ENCODE measurements at places on chromosomes 7 and 10.

DNA sequence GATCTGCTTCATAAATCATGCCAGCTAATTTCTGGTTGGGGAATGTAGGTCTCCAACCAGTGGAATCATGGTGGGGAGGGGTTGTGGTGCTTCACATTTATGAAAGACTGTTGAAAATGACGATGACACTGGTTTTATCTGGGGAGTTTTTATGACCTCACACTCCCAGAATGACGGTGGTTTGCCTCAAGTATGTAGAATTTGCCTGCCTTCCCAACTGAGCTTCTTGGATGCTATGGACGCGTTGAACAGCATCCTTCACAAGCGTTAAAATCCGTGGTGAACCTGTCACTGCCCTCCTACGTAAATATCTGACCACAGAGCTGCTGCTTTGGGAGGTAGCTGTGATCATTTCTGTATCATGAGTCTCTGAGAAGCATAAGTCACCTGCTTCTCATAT is 3.3 kb downstream of the INSYN2A start:
- DNase-seq: no peak

DNA sequence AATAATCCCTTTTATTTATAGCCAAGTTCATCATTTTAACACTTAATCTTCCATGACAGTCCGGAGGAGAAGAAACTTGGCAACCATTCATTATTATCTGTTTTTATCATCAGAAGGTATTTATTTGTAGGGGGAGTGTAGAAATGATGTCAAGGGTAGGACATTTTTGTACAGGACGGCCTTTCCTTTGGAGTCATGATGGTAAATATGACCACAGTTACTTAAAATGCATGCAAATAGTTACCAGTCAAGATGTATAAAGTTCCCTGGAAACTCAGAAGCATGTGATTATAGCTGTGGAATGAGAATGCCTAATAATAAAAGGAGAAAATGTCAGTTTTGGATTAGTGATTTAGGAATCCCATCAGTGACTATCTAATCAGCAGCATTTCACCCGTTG is 183.1 kb upstream of the PRPS1L1 start:
- no peak for DNase-seq

- DNase-seq: no peak
Measured at GRCh38 chr7:116570306-116570705, 45.5 kb downstream of the CAV1 start.

DNA sequence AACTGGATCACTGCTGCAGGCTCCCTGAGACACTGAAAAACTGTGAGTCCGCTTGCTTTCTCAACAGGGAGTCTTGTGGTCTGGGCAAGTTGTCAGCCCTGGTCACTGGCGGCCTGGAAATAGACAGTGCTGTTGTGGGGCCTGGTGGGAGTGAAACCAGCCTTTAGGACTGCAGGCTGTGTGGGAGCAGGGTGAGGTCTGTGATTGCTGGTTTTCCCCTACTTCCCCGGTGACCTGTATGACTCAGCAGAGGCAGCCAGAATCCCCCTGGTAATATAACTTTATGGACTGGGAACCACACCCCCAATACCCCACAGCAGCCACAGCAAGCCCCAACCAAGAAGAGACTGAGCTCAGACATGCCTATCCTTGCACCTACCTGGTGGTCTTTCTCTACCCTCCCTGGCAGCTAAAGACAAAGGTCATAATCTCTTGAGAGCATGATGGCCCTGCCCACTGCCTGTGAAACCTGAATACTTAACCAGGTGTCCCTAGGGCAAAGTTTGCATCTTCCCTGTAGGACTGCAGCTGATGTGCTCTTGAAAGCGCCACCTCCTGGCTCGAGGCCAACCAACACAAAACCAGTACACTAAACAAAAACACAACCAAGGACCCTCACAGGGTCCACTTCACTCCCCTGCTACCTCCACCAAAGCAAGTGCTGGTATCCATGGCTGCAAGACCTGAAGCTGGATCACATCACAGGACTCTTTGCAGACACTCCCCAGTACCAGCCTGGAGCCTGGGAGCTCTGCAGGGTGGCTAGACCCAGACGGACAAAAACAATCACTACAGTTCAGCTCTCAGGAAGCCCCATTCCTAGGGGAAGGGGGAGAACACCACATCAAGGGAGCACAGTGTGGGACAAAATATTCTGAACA is 7.2 kb upstream of the ADAM22 start:
- no peak for DNase-seq

- DNase-seq: no peak
Measured at GRCh38 chr7:54687462-54688212, 71.4 kb downstream of the SEC61G start.
